ENCODE measurements at places on chromosomes 1 and 21.

GRCh38 chr1:171717062-171717718 is 24.7 kb downstream of the VAMP4 start:
- DNase-seq, result no peak

GRCh38 chr1:111025109-111025508 is 61.4 kb upstream of the LRIF1 start:
- no peak for DNase-seq

- DNase-seq, result no peak
Measured at GRCh38 chr1:209416039-209416438, 167.5 kb upstream of the CAMK1G start.

DNA sequence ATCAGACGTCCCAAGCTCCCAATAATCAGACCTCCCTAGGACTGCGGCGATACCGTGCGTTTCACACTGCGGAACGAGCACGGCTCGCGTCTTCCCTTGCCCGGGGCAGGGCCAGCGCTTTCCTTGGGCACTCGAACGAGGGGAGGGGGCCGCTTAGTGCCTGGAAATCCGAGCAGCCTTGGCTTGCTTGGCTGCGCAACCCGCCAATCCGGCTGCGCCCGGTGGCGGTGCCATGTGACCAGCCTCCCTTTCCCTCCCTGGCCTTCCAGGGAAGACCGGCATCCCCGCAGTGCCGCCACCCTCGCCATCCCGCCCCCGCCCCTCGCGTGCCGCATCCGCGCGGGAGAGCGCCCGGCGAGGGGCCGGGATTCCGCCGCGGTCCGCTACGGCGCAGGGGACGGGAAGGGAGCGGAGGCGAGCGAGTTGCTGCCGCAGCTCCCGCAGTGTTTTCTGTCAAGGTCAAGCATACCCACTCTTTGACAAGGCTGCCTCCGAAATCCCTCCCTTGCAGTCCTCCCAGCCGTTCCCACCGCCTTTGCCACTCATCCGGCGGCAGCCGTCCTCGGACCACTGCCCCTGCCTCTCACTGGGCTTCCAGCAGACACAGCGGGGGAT is 8.3 kb upstream of the RNF19B start:
- no peak for DNase-seq

- DNase-seq, result no peak
Measured at GRCh38 chr1:181089017-181089675, 646 bp downstream of the IER5 start.

GRCh38 chr1:8078176-8078671 is 52.1 kb upstream of the ERRFI1 start:
- DNase-seq, result no peak

GRCh38 chr1:7538033-7538432 is 233.1 kb upstream of the VAMP3 start:
- no peak for DNase-seq

- no peak for DNase-seq
Measured at GRCh38 chr1:54340878-54341277, 65.3 kb downstream of the SSBP3 start.

- DNase-seq, result no peak
Measured at GRCh38 chr1:204327359-204327758, 32.4 kb downstream of the PLEKHA6 start.

GRCh38 chr1:2232255-2232915 is 4.3 kb downstream of the SKI start:
- no peak for DNase-seq

DNA sequence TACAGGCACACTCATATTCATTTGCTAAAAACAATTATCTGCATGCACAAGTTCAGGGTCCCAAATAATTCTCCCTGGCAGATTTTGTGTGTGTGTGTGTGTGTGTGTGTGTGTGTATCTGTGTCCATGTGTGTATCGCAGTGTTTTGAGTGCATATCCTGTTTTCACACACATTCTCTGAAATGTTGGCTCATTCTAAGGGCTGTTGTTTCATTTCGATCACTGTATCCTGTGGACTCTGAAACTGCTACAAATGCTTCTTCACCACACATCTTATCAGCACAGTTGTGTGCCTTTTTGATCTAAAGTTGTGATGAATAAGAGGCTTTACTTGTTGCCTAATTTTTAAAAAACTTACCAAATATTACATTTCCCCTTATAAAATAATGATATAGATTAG is 34.6 kb downstream of the NR5A2 start:
- no peak for DNase-seq

DNA sequence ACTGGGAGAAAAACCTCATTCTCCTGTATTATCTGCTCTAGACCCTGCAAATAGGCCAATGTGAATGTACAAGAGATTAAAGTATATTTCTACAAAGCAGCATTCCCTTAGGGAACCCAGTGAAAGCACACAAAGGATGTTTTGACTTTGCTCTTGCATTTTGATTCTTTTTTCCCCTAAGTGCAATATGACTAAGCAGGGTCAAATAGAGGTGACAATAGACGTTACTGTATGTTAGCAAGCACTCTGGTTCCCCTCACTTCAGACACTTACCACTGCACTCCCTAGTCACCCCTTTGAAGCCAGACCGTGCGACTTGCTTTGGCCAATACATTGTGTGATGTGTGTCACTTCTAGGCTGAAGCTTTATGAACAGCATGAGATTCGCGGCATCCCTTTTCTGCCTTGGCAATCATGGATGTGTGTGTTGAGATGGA is 209.7 kb downstream of the RHOU start:
- DNase-seq, result no peak

DNA sequence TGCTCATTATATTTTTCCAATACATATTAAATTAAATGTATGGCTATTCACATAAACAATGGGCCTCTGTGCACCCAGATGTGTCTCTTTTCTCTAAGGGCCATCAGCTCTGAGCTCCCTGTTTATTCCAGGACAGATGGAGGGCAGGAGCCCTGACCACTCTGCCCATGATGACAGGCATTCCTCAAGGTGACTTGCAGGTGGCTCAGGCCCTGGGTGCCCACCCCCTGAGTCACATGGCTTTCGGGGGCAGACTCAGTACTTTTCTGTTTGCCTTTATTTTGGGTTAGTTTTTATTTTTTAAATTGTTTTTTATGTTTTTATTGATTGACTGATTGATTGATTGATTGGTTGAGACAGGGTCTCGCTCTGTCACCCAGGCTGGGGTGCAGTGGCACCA is 6.4 kb upstream of the LRP8 start:
- no peak for DNase-seq

DNA sequence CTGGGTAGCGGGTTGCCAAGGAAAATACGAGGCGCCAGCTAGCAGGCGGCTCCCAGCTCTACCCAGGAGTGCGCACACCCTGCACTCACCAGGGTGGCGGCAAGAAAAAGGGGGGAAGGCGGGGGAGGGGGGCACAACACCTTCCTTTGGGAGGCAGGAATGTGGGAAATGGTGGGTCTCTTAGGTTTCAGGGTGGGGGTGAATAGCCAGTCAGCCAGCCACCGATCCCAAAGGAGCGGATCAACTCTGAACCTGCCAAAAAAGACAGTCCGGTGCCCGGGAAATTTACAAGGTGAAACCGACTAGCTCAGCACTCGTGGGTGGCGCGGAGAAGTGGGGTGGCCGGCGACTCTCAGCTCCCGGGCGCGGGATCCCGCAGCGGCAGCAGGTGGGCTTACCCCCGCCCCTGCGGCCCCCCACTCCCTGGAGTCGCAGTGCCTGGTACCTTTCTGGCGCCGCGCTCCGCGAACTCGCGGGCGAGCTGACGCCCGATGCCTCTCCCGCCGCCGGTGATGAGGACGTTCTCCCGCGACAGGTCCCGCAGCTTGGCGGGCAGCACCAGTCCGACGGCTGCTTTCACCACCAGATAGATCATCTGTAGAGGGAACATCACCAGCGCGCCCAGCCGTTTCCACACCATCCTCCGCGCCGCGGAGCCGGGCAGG is 1.2 kb downstream of the DHRS3 start:
- no peak for DNase-seq

- DNase-seq, result no peak
Measured at GRCh38 chr1:170126696-170127095, 19.1 kb upstream of the NTMT2 start.

DNA sequence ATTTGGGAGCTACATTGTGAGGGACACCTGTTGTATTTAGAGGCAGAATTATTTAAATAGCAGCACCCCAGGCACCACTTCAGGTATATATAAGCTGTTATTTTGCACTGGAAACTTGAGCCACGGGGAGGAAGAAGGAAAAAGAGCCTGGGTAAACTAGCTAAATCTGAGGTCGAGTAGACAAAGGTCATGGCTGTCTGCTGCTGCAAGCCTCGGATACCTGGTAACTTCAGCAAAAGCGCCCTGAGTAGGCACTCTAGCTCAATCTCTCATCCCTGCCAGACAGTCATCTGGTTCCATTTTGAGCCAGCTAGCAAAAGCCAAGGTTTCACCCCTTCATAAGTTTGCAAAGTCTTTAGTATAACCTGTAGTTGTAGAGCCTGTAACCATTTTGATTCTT is 101.9 kb upstream of the ZNF644 start:
- no peak for DNase-seq

DNA sequence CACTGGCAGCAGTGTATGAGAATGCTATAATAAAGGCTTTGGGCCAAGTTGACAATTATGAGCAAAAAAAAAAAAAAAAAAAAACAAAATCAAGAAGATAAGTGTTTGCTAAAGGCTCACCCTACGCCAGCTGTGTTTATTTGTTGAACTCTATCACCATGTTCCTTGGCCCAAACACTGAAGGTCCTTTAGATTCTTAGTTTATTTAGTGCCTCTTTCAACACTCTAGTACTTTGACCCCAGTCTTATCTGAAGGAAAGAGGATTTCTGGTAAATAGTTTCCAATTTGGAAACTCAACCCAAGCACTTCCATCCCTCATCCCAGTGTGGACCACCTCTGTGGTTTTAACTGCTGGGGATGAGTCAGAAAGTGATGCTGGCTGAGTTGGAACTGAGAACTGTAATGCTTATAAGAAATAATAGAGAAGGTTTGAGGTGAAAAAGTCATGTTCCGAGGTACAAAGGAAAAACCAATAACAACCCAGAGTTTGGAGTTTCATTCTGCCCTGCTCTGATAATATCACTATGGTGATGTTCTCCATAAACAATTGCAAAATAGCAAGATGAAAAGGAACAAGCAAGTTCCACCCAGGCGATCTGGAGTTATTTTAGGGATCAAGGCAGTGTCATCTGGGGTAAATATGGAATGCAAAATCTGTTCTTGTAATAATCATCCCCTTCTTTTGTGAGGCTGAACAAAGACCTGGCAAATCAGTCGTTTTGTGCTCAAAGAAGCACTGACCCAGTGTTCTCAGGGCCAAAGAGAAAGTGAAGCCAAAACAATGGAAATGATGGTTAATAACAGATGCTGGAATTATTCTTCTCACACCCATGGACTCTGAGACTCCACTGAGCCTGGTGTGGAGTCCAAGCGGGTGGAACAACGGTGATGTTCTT is 19.7 kb upstream of the CAPZB start:
- peak; percentile 65 for DNase-seq

- no peak for DNase-seq
Measured at GRCh38 chr1:198893763-198894444, 255.1 kb downstream of the PTPRC start.

- no peak for DNase-seq
Measured at GRCh38 chr21:46051821-46052675, 45.9 kb upstream of the COL6A2 start.

- no peak for DNase-seq
Measured at GRCh38 chr1:113540335-113540734, 150.0 kb downstream of the MAGI3 start.

GRCh38 chr1:22297999-22298398 is 153.7 kb upstream of the ZBTB40 start:
- no peak for DNase-seq

DNA sequence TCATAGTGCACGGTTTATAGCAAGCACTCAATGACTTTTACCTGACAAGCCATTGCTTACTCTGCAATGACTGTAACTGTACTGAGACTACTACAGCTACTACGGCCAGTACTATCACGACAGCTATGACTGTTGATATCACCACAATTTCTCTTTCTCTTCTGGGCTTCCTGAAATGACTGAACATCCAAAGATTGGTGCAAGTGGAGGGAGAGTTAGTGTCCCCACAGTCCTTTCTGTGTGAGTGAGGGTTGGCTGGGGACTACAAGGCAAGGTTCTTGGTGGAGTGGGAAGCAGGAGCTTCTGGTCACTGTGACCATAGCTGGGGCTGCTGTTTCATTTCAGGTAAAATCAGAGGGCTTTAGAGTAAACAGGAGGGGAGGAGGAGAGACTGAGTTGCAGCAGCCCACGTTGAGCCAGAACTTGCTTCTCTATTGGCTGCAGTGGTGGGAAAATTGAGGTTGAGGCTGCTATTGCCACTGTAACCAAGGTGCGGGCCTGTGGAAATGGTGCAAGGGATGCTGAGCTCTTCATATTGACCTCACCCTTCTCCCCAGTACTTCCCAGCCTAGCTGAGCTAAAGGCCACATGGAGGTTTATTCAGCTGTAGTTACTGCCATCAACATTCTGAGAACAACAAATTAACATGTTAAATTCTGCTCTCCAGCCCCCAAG is 14.1 kb upstream of the IL10 start:
- no peak for DNase-seq

DNA sequence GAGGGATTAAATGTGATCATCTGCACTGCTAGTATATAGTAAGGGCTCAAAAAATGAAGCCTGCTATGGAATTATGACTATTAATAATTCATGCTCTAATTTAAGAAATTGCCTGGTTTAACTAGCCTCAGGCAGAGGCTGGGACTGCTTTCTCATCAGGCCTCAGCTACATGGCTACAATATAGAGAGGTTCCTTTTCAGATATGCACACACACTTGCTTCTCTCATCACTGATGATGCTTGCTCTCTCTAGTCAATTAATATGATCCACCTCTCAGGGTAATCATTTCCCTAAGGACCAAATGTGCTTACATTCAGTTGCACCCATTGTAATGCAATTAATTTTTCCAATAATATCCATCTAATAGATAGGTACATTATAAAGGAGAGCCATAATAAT is 324.9 kb upstream of the ST6GALNAC5 start:
- DNase-seq, result no peak

- DNase-seq, result peak; percentile 58
Measured at GRCh38 chr21:17201741-17202260, 311.0 kb upstream of the CXADR start.

- no peak for DNase-seq
Measured at GRCh38 chr21:39182484-39183271, 573 bp downstream of the PSMG1 start.

DNA sequence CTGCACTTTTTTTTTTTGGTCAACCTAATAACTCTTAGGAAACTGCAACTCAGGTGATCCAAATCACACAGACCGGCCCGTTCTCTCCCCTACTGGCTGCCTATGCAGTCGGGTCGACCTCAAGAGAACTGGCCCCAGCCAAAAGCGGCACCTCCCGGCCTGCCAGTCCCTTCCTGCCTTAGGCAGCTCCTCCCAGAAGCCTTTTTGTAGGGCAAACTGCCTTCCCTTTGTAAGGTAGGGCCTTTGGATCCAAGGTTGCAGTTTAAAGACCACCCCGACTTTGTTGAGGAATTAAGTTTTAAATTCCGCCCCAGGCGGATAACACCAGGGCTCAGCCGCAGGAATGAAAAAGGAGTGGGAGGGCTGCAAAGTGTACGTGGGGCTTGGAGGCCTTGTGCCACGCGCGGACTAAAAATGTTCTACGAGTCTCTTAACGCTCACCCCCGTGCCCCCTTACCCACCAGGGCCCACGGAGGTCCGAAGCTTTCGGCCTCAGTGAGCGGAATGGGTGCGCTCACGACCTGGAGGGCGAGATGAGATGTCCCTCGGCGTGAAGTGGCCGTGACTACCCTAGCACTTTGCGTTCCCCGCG is 642 bp upstream of the ST3GAL3 start:
- DNase-seq, result no peak

Data from forelimb muscle (tissue), 1 donor.